ENCODE measurements at places on chromosomes 1 and 21.

GRCh38 chr1:153985341-153985912 lies 712 bp downstream of the RAB13 start:
- DNase-seq = no peak

- no peak for DNase-seq
These were observed 20.8 kb downstream of the SLC6A17 start for GRCh38 chr1:110170766-110171733.

GRCh38 chr1:152185544-152186391 lies 26.7 kb upstream of the RPTN start:
- DNase-seq = no peak

DNA sequence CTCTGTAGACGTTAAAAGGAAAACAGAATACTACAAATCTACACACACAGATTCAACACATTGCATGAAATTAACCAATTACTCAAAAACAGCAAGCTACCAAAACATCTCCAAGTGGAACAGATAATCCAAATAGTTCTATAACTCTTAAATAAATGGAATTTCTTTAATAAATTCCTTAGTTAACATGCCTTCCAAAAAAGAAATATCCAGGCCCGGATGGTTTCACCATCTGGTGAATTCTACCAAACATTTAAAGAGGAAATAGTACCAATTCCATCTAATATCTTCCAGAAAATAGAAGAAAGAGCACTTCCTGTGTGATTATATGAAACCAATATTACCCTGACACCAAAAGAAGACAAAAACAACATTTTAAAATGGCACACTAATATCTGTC lies 52.8 kb upstream of the COL6A2 start:
- DNase-seq = no peak

DNA sequence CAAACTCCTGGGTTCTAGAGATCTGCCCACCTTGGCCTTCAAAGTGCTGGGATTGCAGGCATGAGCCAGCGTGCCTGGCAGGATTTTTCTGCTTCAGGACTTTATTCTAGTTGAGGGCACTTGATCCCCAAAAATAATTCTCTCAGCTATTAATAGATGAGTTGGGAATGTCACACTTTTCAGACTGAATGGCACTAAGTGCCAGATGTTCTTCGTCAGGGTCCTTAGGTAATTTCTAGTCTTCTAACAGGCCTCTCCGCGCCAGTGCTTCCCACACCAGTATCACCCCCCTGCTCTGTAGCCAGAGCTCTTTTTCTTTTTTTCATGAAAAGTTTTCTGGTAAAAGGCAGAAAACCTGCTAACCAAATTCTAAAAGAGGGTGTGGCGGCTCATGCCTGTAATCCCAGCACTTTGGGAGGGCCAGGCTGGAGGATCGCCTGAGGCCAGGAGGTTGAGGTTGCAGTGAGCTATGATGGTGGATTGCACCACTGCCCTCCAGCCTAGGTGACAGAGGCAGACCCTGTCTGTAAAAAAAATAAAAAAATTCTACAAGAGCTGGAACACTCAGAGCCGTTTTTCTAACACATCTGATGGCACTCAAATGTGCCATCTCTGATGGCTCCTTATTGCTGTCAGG lies 6.1 kb upstream of the SARS1 start:
- DNase-seq = no peak

- DNase-seq = no peak
These were observed 47.0 kb upstream of the PALMD start for GRCh38 chr1:99598738-99599411.

DNA sequence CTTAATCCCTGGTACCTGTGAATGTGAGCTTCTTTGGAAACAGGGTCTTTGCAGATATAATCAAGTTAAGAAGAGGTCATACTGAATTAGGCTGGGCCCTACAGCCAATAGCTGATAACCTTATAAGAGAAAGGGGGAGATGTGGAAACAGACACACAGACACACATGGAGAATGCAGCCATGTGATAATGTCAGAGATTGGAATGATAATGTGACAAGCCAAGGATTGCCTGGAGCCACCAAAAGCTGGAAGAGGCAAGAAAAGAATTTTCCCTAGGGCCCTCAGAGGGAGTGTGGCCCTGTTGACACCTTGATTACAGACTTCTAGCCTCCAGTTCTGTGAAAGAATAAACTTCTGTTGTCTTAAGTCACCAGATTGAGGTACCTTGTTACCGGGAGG lies 114.5 kb upstream of the SOD1 start:
- no peak for DNase-seq

DNA sequence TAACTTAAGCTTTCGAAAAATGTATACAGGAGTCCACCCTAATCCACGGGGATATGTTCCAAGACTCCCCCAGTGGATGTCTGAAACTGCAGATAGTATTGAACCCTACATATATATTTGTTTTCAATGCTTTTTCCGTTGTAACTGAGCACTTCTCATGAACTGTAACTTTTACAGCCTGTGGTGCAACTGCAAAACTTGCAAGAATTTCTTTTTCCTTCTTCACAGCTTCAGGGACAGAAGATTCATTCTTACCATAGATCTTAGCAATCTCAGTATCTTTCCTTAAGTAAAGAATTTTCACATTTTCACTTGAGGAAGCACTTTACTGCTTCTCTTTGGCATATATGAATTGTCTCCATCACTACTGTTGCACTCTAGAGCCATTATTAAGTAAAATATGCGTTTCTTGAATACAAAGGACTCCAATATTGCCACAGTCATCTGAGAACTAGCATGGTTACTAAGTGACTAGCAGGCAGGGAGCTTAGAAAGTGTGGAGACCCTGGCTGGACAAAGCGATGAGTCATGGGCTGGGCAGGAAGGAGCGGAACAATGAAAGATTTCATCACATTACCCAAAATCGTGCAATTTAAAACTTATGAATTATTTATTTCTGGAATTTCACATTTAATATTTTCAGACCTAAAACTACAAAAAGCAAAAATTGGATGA lies 14.1 kb downstream of the DPYD start:
- no peak for DNase-seq

DNA sequence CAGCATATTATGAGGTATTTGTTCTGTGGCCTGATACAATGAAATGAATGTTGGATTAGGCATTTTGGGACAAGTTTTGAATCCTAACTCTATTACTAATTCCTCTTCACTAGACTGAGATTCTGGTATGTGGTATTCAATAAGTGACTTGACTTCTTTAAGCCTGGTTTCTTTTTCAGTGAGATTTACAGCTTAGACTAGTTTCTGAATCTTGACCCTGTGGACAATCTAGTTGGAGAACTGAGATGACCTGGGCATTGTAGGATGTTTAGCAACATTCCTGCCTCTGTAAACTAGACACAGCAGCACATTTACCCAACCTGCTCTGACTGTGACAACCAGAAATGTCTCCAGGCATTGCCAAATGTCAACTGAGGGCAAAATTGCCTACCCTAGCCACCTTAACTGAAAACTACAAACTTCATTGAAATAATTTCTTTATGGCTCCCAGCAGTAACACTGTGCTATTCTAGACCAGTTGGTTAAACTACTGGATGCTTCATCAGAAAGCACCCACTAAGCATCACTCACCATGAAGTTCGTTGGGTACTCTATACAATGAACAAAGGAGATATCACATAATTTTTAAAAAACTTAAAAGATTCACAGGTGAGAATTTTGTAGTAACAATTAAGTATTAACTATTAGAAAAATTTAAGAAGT lies 16.8 kb downstream of the PTPRC start:
- no peak for DNase-seq

DNA sequence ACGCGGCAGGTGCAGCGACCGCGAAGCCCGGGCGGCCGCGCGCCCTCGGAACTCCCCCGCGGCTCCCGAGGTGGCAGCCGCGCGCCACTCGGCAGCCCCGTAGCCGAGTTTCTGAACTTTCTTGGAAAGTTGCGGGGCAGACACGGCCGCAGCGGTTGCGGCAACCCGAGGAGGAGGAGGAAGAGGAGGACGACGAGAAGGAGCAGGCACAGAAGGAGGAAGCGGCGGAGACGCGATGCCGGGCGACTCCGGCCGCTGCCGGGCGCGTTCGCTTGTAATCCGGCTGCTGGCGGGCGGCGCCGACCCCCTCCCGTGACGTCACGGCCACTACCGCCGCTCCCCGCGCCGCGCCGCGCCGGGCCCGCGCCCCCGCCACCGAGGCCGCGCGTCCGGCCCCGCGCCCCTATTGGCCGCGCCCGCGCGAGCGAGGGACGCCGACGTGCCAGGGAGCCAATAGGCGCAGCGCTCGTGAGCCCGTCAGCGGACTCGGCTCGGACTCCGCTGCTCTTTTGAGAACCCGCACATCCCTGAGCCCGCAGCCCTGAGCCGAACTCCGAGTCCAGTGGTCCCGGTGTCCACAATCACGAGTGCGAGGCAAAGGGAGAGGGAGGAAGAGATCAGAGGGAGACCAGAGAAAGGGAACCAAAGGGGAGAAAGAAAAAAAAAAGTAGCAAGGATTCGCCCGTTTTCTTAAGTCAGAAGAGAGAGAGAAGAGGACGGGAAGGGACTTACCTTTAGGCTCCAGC lies 736 bp upstream of the BARHL2 start:
- no peak for DNase-seq

GRCh38 chr1:33764149-33764548 lies 99.7 kb upstream of the HMGB4 start:
- DNase-seq = no peak

DNA sequence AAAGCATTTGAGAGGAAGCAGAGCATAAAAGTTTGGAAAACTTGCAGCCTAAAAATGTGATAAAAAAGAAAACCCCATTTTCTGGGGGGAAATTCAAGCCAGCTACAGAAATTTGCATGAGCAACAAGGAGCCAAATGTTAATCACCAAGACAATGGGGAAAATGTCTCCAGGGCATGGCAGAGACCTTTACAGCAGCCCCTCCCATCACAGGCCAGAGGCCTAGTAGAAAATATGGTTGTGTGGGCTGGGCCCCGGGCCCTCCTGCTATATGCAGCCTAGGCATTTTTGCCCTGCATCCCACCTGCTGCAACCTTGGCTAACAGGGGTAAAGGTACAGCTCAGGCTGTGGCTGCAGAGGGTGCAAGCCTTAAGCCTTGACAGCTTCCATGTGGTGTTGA lies 299.6 kb upstream of the NCAM2 start:
- DNase-seq = no peak

GRCh38 chr1:90725657-90726424 lies 8.7 kb upstream of the BARHL2 start:
- no peak for DNase-seq
